ENCODE measurements at places on chromosomes 2 and 18.

- DNase-seq: no peak
Measured at GRCh38 chr2:145739681-145740080, 1219.8 kb upstream of the ZEB2 start.

DNA sequence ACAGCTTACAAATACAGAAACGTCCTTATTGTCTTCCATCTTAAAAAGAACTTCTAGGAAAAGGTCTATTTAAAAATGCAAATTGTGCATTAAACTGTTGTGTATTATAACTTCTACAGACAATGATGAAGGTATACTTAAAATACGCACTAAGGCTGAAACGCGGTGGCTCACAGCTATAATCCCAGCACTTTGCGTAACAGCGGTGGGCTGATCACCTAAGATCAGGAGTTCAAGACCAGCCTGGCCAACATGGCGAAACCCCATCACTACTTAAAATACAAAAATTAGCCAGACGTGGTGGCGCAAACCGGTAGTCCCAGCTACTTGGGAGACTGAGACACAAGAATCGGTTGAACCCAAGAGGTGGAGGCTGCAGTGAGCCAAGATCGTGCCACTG lies 4.9 kb downstream of the CUL3 start:
- DNase-seq: no peak

- no peak for DNase-seq
Measured at GRCh38 chr2:170924969-170925368, 4.1 kb upstream of the GORASP2 start.

DNA sequence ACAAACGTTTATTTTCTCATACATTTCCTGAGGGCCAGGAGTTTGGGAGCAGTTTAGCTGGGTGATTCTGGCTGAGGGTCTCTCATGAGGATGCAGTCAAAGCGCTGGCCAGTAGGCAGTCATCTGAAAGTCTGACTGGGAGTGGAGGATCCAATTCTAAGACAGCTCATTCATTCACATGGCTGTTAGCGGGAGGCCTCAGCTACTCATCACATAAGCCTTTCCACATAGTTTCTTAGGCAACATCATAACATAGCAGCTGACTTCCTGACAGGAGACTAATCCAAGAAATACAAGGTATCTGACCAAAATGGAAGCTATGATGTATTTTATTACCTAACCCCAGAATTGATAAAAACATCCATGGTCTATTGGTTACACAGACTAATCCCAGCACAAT lies 2.9 kb upstream of the MRPL44 start:
- peak; percentile 38 for DNase-seq

GRCh38 chr2:41923156-41923786 lies 124.5 kb upstream of the PKDCC start:
- DNase-seq: no peak

GRCh38 chr2:121603185-121603584 lies 46.1 kb downstream of the CLASP1 start:
- DNase-seq: no peak

DNA sequence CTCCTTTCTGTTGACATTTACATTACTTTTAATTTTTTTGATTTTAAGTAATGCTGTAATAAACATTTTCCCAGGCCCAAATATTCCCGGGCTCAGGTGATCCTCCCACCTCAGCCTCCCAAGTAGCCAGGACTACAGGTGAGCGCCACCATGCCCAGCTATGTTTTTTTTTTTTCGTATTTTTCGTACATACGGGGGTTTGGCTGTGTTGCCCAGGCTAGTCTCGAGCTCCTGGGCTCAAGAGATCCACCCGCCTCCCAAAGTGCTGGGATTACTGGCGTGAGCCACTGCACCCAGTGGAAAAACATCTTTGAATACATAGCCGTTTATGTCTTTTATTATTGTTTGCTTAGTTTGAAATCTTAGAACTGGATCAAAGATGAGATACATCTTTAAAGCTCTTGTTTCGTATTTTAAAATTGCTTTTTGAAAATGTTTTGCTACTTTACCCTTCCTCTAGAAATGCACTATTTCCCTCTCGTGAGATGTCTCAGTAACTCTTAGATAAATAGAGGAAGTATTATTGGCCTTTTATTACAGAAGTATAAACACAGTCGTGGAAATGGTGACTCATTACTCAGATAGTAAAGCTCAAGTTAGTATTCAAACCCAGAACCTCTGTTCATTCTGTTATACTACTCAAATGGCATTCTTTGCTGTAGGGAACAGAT lies 2.4 kb downstream of the SMCHD1 start:
- DNase-seq: no peak

DNA sequence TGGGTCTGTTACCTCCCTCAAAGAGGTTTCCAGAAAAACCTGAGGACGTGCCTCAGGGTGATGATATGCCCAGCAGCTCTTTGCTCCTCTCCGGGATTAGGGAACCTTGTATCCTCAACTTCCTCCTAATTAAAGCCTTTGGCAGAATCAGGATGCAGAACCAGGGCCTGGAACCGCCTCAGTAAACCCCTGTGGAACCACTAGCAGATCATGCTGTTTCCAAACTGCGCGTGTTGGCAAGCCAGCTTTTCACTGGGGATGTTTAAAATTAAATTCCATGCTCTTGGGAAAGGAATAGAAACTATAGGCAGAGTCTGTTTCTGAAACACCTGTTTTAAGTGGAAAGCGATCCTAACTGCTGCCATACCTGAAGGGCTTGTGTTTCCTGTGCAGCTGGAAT lies 26.4 kb downstream of the CRIM1 start:
- DNase-seq: no peak

- DNase-seq: peak; percentile 19
Measured at GRCh38 chr2:118371515-118371914, 283.2 kb downstream of the INSIG2 start.

DNA sequence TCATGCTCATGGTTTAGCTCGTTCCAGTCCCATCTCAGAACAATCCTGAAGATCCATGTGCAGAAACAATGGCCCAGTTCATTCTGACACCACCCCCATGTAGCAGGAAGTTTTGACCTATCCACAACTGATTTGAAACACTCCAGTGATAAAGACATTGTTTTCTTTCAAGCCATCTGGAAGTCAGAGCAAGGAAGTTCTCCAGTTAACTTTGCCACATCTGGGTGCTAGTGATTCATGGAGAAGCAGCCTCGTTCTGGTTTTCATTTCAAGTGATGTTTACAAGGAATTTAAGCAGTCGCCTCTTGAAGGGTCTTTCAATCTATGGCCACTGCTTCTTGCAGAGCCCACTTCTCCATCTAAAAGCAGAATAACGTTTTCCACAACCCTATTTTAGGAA lies 36.6 kb upstream of the TWIST2 start:
- DNase-seq: no peak

- peak; percentile 90 for DNase-seq
Measured at GRCh38 chr2:231161877-231162329, 36.5 kb upstream of the ARMC9 start.

DNA sequence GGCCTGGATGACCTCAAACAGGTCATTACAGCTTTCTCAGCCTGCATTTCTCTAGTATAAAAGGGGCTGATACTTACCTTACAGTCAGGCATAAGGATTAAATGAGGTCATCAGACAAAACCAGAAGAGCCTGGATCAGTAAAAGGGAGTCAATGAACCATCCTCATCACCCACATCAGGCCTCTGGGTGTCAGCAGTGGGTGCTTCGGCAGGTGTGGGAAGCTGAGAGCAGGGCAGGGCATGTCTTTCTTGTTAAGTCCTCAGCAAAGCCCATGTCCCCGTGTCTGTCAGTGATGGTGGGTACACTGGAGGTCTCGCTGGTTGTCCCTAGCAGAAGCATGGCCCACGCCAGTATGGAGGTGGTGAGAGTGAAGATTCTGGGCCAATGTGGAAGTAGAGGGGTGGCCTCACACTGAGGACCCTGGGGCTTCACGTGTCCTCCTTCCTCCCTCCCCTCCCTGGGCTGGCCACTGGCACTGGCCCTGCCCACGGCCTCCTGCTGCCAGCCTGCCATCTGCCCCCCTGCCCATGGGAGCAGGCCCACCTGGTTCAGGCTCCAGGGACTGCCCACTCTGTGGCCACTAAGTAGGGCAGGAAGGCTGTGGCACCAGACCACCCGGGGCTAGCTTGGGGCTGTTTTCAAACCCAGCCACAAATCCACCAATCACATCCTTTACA lies 4.4 kb downstream of the ADRA2B start:
- no peak for DNase-seq

GRCh38 chr18:57561728-57562423 lies 24.6 kb downstream of the FECH start:
- DNase-seq: peak; percentile 32

DNA sequence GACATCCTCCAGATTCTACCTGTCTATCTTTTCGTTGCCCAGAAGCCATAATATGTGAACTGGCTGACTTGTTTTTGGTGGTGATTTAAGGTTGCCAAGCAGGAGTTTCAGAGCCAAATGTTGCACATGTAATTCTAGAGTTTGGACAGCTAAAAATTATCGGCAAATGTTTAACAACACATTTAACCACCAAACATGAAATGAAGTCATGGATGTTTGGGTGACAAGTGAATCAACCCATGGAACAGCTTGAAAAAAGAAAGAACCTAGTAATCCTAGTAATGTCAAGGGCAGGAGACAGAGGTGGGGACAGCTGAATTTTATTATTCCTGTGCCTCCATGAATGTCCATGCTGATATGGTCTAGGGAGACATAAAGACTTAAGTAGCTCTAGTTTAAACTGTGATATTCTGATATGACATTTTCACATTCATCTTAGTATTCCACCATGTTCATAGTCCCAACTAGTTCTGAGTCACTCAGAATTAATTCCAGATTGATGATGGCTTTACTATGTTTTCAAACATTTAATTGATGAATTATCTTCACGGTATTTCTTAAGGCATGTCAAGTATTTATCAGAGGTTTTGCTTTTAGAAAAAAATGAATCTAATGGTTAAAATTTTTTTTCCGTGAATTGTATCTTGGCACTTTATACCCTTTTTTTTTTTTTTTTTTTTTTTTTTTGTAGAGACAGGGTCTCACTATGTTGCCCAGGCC lies 101.7 kb downstream of the SOCS6 start:
- no peak for DNase-seq

GRCh38 chr2:197883354-197884032 lies 79.1 kb downstream of the PLCL1 start:
- no peak for DNase-seq

GRCh38 chr18:78999939-79000338 lies 20.3 kb downstream of the SALL3 start:
- DNase-seq: no peak

GRCh38 chr2:240916571-240917008 lies 10.5 kb downstream of the CROCC2 start:
- DNase-seq: no peak

GRCh38 chr2:165793779-165794535 lies at the start of gene GALNT3:
Gene GALNT3 (minus strand): TSS chr2:165794247. CDS start chr2:165770700, 23,547 bp downstream.
- DNase-seq: no peak

DNA sequence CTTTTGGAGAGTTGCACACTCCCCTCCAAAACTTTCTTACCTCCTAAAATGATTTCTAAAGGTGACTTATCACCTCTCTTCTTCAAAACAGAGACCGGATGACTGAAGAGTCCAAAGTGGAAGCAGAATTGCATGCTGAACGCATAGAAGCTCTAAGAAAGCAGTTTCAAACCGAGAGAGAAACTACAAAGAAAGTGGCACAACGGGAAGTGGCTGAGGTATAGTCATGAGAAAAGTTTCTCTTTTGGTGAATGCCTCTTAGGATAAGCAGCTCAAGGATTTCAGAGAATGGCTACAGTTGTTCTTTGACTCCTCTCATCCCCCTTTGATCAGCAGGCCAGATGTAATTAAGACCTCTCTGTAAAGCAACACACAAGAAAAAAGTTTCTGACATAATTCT lies 73.6 kb downstream of the GTF3C3 start:
- DNase-seq: no peak

- DNase-seq: no peak
Measured at GRCh38 chr2:140247451-140248195, 1467.4 kb upstream of the NXPH2 start.

DNA sequence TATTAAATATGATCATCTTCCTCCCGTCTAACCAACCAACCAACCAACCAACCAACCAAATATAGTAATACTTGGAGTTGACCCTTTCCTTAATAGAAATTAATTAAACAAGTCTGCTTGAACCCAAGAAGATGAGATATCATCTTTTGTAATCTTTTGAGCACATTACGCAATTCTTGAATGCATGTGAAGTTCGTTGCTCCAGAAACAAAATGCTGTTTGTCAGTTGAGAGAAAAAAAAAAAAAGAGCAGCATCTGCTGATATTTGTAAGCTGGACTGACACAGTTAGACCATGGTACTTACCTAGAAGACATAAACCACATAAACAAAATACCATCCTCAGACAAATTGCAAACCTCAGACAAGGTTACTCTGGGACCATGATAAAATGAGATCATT lies 9.2 kb upstream of the SERPINB2 start:
- DNase-seq: no peak

- no peak for DNase-seq
Measured at GRCh38 chr2:230383453-230383852, 32.5 kb upstream of the SP100 start.

DNA sequence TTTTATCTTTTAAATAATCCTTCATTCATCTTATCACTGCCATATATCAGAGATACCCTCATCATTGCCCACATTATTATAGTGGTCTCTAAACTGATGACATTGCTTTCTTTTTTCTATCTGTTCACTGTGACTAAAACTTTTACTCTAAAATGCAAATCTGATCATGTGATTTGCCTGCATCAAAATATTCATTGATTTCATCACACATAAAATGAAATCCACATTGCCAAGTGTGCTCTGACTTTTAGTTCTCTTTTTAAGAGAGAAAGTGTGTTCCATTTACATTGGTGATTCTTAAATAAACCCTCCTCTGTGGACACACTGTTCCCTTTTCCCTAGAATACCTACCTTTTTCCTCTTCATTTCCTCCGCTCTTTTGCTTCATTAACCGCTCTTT lies 7.5 kb downstream of the REL start:
- peak; percentile 2 for DNase-seq

GRCh38 chr18:76553715-76554546 lies 58.9 kb upstream of the ZNF516 start:
- DNase-seq: no peak

DNA sequence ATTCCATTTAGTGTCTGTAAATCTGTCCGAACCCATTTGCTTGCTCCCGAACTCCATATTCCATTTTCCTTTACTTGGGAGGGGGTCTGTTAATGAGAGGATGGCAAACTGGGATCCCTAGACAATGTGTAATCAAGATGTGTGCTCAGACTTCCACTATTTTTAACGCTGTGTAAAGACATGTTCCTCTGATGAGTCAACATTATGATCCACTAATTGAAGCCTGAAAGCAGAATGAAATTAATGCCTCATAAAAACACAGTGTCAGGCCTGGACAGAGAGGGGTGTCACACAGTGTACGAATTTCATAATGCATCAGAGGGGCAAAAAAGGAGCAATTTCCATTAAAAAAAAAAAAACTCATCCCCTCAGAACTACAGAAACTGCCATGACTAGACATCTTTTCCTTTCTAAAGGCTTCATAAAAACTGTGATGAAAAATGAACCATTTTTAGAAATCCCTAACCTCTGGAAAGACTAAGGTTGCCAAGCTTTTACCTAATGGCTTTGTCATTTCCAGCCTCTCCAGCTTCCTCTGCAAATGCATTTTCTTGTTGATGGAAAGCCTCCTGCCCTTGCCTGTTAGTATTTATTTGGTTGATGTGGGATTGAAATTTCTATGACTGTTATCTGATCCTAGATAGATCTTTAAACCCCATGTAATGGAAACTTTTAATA lies 209.2 kb upstream of the DCC start:
- DNase-seq: no peak

GRCh38 chr2:53438692-53439091 lies 328.9 kb upstream of the CHAC2 start:
- no peak for DNase-seq

GRCh38 chr18:75205514-75206132 lies 3.3 kb downstream of the PTGR3 start:
- no peak for DNase-seq

GRCh38 chr2:120391911-120392665 lies 46.2 kb downstream of the INHBB start:
- no peak for DNase-seq

All from RCC 7860 (cell line).